Lung (tissue), 17 donors: ENCODE measurements at places on chromosomes 7 and 10. TPM values are rescaled to one million over a fixed set of nuclear protein-coding genes. Genes with fewer than 3 reads are reported as not detected.

The HOXA9 gene
- 0.46 TPM for total RNA-seq

The CLCN1 gene
- total RNA-seq: 0.18 TPM

The LAMB4 gene
- 0.63 TPM for total RNA-seq

The TLX1 gene
- not detected for total RNA-seq

The NUTM2B gene
- 0.31 TPM for total RNA-seq

The TAS2R41 gene
- total RNA-seq: 0.77 TPM

GRCh38 chr10:128738386-128738915 lies 612.2 kb upstream of the MKI67 start:
- peak; percentile 74 for DNase-seq
- H3K36me3 ChIP-seq: no peaks in the 10 kb centered on the region
- H3K27ac ChIP-seq: no peak overlapping the region
- no peaks in the 10 kb centered on the region for H3K4me1 ChIP-seq
- H3K27me3 ChIP-seq: peaks cover 2% of the 10 kb centered on the region

DNA sequence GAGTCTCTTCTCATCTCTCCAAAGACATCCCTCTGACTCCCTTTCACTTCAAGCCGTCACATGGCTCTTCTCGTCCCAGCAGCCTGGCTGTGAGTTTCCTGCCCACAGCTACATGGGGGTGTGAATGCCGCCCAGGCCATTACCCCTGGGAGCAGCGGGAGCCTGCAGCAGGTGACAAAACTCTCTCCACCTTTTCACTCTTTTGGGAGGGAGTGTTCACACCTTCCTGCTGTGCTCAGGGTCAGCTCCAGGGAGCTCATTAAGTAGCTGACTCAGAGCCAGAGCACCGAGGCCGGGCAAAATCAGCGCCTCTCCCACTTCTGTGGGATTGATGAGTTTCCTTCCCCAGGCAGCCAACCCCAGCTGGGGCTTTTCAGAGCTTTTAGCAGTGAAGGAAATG lies 271.3 kb downstream of the TYW1 start:
- no peaks in the 10 kb centered on the region for H3K4me1 ChIP-seq
- no peaks in the 10 kb centered on the region for H3K36me3 ChIP-seq
- no peak overlapping the region for H3K4me3 ChIP-seq
- no peak for DNase-seq

DNA sequence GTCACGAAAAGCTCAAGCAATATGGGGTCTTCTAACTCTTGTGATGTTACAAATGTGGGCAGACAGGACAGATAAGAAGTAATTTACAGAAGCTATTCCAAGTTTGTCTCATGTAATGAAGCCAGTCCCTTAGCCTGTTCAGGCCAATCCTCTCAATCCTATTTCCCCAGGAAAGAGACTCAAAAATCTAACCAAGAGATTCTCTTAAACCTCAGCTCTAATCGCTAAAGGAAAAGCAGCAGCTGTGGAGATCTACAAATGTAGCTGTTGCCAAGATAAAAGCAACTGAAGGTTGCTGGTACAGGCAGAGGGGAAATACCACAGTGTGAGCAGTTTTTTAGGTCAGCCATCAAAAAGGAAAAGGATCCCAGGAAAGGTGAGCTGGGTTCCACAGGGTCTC lies 39.3 kb downstream of the ANK3 start:
- no peak overlapping the region for H3K4me3 ChIP-seq
- no peak overlapping the region for H3K27ac ChIP-seq
- no peaks in the 10 kb centered on the region for H3K36me3 ChIP-seq
- no peaks in the 10 kb centered on the region for H3K27me3 ChIP-seq

- no peaks in the 10 kb centered on the region for H3K36me3 ChIP-seq
- H3K27ac ChIP-seq: no peak overlapping the region
- H3K27me3 ChIP-seq: no peaks in the 10 kb centered on the region
- no peaks in the 10 kb centered on the region for H3K4me1 ChIP-seq
- no peak overlapping the region for H3K4me3 ChIP-seq
These were observed 6.5 kb upstream of the TSPAN13 start for GRCh38 chr7:16747102-16747501.

GRCh38 chr7:47373871-47374451 lies 207.9 kb downstream of the TNS3 start:
- no peaks in the 10 kb centered on the region for H3K27me3 ChIP-seq
- H3K36me3 ChIP-seq: peaks cover 9% of the 10 kb centered on the region
- peaks cover 15% of the 10 kb centered on the region for H3K4me1 ChIP-seq
- no peak overlapping the region for H3K4me3 ChIP-seq
- H3K27ac ChIP-seq: no peak overlapping the region

- H3K27ac ChIP-seq: no peak overlapping the region
- no peak for DNase-seq
- H3K4me3 ChIP-seq: no peak overlapping the region
- H3K4me1 ChIP-seq: no peaks in the 10 kb centered on the region
- H3K36me3 ChIP-seq: no peaks in the 10 kb centered on the region
- H3K27me3 ChIP-seq: peaks cover 3% of the 10 kb centered on the region
These were observed 3.3 kb upstream of the PLXDC2 start for GRCh38 chr10:19812976-19813375.

DNA sequence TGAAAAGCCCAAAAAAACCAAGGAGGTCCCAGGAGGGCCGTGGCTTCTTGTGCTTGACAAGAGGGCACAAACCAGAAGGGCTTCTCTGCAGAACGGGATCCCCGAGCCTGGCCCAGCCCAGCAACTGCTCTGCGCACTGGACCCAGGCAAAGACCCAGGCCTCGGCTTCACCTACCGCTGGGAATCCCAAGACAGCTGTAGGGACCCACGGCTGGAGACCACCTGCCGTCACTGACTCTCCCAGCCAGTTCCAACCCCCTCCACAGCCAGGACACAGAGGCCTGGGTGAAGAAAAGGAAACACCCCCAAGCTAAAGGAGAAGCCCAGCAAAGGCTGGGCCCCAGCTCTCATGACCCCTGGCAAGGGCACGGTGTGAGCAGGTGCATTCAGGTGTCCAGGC lies 24.3 kb downstream of the PDGFA start:
- H3K36me3 ChIP-seq: no peaks in the 10 kb centered on the region
- DNase-seq: no peak
- H3K4me3 ChIP-seq: no peak overlapping the region
- no peaks in the 10 kb centered on the region for H3K4me1 ChIP-seq
- H3K27me3 ChIP-seq: no peaks in the 10 kb centered on the region

GRCh38 chr7:39184391-39184790 lies 206.7 kb downstream of the POU6F2 start:
- no peaks in the 10 kb centered on the region for H3K4me1 ChIP-seq
- H3K36me3 ChIP-seq: no peaks in the 10 kb centered on the region
- no peak overlapping the region for H3K27ac ChIP-seq
- no peak overlapping the region for H3K4me3 ChIP-seq
- H3K27me3 ChIP-seq: no peaks in the 10 kb centered on the region

DNA sequence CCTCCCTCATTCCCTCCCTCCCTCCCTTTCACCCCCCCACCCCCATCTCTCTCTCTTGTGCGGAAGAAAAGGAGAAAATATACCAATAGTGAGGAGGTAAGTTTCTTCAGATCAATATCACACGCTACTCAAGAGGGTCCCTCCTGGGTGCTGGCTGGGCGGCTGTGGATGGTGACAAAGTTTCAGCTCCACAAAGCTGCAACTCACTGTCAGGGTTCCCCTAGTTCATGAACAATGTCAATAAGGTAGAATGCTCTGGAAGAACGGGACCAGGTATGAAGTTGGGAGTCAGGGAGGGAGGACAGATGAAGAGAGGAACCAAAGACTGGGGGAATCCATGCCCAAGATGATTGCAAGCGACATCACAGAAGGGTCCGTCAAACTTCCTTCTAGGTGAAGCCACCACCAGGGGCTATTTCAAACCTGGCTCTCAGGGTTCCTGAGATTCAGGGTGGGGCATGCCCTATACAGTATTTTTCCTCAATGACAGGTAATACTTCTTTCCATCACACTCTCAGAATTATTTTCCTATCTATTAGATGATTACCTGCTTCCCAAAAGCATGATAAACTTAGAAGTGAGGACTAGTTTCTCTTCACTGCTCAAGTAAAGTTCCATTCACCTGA lies 1.4 kb upstream of the PDE1C start:
- H3K27ac ChIP-seq: no peak overlapping the region
- no peak for DNase-seq
- no peaks in the 10 kb centered on the region for H3K36me3 ChIP-seq
- H3K27me3 ChIP-seq: peaks cover 49% of the 10 kb centered on the region

- H3K4me3 ChIP-seq: no peak overlapping the region
- no peaks in the 10 kb centered on the region for H3K36me3 ChIP-seq
- H3K27ac ChIP-seq: peak overlapping the region; percentile 11
- H3K27me3 ChIP-seq: no peaks in the 10 kb centered on the region
- H3K4me1 ChIP-seq: peaks cover 8% of the 10 kb centered on the region
These were observed 97.5 kb downstream of the PFKFB3 start for GRCh38 chr10:6300106-6300783.

DNA sequence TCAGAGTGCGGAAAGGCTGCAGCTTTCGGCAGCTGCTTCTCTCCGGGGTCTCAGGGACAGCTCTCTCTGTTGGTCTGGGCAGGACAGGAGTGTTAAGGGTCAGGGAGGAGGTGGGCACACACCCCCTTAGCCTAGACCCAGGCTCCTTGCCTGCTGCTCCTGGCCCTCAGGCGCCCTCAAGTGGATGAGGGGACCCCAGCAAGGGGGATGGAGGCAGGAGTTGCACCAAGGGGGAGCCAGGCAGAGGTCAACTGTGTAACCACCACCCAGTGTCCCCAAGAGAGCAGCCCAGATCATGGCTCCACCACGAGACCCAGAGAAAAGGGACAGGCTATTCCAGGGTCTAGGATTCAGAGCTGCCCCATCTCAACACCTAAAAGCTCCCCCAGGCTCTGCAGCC lies 26.9 kb downstream of the SPOCK2 start:
- no peaks in the 10 kb centered on the region for H3K27me3 ChIP-seq
- DNase-seq: no peak
- no peak overlapping the region for H3K4me3 ChIP-seq
- no peak overlapping the region for H3K27ac ChIP-seq

DNA sequence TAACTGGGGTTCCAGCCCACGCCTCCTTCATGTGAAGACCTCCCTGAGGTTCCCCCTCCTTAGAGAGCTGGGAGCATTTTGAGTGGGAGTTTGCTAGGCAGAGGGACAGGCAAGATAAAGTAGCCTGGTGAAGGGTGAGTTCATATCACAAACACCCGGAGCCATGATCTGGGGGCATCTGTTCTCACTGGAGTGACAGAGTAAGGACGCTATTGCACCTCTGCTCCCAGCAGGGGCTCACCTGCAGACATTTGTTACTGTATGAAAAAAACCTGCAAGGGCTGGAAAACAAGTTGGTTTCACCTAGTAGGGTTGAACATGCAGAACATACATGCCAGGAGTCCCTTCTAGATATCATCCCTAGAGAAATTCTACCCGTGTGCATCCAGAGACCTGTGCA lies 88.4 kb downstream of the CARD11 start:
- H3K27me3 ChIP-seq: no peaks in the 10 kb centered on the region
- no peaks in the 10 kb centered on the region for H3K36me3 ChIP-seq
- H3K4me1 ChIP-seq: no peaks in the 10 kb centered on the region
- no peak for DNase-seq

GRCh38 chr10:7410301-7410861 lies 453 bp downstream of the SFMBT2 start:
- no peaks in the 10 kb centered on the region for H3K36me3 ChIP-seq
- H3K27me3 ChIP-seq: peaks cover 38% of the 10 kb centered on the region
- peaks cover 3% of the 10 kb centered on the region for H3K4me1 ChIP-seq
- peak overlapping the region; percentile 90 for H3K27ac ChIP-seq
- H3K4me3 ChIP-seq: peak overlapping the region; percentile 61

- no peaks in the 10 kb centered on the region for H3K36me3 ChIP-seq
- H3K4me1 ChIP-seq: peaks cover 6% of the 10 kb centered on the region
- H3K27ac ChIP-seq: no peak overlapping the region
- no peak for DNase-seq
These were observed 68.9 kb downstream of the PHTF2 start for GRCh38 chr7:77867537-77867865.
